ENCODE measurements at places on chromosomes 2 and 18.

GRCh38 chr2:124193706-124194105, 168.6 kb downstream of the CNTNAP5 start:
- no peak for DNase-seq

- DNase-seq, result no peak
Observed at GRCh38 chr18:75482880-75483279, 55.4 kb upstream of the SMIM21 start.

DNA sequence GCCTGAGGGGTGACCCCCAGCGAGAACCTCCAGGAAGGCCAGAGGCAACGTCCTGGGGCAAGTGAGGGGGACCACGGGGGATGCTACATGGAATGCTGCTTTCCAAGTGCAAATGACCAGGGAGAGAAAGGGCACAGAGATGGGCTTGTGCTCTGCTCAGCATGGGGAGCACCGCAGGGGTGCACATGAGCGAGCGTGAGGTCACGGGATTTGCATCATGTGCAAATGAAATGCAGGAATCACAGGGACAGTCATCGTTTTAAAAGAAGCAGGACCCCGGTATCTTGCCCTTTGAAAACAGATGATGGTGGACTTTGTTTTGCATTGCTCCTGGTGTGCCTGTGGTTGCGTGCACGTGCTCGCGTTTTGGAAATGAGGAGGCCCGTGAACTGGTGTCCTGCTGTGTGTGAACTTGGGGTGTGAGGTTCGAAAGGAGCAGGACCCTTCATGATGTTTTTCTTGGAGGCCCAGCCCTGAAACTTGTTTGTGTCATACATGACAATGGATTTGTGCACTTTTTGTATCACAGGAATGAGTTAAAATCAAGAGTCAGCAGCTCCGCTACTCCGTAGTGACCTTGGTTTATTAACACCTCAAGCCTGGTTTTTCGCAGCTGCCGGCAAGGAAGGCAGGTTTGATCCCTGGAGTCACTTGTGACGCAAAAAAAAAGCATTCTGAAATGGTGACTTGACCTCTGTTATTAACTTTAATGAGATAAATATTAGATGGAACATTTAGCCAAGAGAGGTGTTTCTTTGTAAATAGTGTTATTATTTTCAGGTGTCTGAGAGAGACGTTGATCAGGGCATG, 234.5 kb downstream of the LDLRAD4 start:
- peak; percentile 47 for DNase-seq

DNA sequence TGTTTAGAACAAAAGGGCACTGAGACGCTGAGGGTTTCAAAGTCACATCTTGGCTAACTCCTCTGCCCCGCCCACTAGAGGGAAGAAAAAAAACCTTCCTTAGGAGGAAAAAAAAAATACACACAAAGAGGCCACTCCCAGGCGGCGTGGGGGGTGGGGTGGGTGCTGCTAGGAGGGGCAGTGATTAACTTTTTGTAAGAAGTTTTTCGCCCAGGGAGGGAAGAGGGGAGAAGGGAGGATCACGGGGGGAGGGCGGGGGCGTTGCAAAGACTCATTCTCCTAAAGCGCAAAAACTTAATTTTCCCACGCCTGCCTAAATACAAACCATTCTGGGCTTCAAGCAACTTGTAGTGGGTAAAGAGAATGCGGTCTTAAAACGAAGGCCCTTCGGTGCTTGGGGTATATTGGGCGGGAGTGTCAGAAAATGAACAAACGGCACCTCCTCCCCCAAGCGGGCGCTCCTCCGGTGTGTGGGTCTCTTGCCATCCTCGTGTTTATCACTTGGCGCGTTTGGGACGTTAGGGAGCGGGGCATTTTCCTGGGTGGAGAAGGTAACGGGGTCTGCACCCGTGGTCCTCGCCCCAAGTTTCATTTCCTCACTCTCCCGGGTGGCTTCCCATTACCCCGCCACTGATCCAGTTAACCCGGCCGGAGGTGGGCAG, 1.7 kb downstream of the CXCR4 start:
- peak; percentile 81 for DNase-seq

DNA sequence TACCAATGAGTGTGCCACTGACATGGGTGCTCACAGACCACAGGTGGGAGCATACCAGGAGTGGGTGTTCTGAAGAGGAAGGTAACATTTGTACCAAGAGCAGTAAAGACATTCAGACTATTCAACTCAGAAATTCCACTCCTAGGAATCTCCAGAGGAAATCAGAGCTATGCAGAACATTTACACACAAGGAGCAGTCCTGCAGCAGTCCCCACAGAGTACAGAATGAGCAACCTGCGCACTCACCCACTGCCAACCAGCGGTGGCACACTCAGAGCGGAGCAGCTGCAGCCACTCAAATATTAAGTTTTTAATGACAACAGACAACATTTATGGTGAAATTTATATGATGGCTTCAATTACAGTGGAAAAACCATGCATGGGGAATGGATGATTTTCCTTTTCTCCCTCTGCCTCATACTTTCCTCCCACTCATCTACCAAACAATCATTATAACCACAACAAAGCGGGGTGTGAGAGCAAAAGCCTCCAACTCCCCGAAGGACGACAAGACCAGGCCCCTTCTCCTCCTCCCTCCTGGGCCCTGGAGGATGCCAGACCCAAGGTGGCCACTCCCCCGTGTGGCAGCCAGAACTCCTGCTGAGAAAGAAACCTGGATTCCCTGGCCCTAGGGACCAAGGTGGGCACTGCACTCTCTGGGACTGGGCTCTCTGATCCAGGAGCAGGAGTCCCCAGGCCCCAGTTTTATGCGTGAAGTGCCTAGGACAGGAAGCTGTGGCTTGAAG, 5.4 kb downstream of the HS6ST1 start:
- DNase-seq, result peak; percentile 66

DNA sequence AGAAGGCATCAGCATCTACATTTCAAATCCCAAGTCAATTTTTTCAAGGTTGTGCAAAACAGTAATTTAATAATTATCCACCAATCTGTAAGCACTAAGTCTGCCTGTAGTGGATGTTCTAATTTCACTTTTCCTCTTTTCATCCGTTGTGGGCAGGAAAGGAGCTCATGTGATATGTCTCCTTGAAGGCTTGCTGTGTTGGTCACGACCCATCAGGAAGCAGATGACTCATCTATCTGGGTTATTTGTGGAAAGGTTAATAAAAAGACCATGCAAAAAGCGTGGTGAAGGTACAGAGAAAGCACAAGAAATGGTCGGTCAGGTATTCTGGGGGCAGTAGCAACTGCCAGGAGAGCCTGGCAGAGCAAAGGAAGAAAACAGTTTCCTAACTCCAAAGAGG, 476.7 kb upstream of the RAB6C start:
- DNase-seq, result no peak
